ENCODE measurements at places on chromosomes 1 and 21.
A peak's percentile ranks its signal among the peaks of the same experiment; 100 is the strongest.

DNA sequence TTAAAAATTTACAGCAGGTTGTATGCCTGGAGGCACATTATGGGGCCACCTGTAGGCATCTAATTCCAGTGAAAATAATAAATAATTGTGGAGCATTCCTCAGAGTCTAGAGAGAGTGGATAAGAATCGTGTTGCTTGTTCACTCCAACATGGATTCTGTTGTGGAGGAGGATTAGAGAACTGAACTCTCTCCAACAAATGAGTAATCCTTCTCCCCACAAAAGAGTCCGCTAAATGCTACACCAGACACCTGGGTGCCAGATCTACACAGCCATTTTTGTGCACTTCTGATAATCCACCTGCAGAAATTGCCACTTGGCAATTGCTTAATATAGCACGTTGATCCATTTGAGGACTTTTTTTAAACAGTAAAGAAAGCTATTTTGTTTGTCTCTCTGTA, 113.7 kb upstream of the DPYD start:
- no peak for DNase-seq

DNA sequence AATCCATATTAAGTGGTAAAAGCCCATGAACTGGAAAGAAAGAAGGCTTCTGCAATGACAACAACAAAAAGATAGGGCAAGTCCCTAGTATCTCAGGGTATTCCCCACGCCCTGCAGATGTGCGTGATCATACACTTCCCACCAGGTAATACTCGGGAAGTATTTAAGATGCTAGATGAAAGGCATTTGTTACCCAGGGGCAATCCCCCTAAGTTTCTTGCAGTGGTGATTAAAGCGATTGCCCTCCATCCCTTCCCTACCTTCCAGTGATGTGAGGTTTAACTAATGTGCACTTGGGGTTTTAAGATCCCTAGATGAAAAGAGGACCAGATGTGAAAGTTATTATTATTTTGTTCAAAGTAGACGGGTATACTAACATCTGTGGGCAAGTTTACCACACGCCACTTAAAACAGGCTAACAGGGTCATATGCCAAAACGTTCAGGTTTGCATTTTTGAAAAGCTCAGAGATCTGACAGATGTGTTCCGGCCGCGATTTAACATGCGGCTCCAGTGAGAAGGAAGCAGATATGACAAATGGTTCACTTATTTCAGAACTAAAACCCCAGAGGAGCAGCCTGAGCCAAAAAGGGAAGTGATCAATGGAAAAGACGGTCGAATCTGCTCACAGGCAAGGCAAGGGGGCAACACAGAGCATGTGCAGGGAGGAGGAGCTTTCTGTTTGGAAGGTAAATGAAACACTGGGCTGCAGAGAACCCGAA, 17.4 kb downstream of the TIAM1 start:
- DNase-seq = no peak

DNA sequence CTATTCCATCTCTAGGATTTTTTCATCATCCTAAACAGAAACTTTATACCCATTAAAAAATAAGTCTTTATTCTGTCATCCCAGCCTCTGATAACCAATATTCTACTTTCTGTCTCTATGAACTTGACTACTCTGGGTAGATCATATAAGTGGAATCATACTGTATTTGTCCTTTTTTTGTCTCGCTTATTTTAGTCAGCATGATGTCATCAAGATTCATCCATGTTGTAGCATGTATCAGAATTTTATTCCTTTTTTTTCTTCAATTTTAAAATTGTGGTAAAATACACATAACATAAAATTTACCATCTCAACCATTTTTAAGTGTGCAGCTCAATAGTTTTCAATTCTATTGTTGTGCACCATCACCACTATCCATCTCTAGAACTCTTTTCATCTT, 90.0 kb downstream of the SYT14 start:
- DNase-seq = no peak

GRCh38 chr1:153387785-153388184, 3.1 kb downstream of the S100A8 start:
- DNase-seq = peak; percentile 52

- DNase-seq = no peak
Measured at GRCh38 chr1:87330057-87330884, 1.6 kb downstream of the LMO4 start.

DNA sequence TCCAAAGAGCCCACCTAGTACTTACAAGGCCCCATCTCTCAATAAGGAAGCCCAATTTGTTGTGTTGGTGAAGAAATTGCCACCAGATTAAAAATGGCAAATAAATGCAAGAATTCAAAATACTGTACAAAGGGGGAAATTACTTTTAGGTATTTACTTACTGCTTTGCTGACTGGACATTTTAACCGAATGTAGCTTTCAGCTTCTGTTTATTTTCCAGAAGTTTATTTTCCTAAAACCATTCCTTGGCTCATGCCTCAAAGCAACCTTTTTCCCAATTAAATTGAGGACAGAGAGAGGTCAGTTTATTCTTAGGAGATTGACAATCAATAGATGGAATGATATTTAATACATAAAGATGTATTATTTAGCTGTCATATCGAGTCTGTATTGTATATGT, 47.6 kb upstream of the H6PD start:
- no peak for DNase-seq

DNA sequence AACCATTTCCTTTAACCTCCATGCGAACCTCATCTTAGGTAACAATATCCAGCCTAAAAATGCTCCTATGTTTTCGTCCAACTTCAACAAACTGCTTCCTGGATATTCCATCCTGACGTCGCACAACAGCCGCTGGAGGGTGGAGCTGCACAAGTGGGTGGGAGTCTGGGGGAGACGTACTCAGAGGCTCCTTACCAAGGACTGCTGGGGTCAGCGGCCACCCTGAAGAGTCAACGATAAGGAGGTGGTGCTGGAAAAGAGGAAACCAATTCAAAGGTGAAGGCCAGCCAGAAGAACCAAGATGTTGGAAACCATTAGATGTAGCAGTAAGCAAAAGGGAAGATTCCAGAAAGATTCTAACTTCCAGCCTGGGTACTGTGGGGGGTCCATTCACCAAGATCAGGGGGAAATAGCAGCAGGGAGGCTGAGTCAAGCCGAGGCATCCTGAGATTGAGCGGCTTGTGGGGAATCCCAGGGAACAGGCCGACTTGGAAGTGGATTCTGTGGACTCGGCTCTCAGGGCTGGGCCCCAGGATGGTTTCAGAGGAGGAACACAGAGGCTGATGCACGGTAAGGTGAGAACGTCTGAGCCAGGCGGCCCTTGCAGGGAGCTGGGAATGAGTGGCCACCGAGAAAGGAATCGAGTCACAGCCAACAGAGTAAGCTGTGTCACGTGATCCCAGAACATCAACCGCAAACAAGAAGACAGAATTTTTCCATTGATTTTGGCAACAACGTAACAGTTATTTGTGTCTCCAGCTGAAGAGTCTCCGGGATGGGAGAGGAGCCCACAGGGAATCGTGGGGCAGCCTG, 375.7 kb downstream of the NPHP4 start:
- DNase-seq = peak; percentile 58

DNA sequence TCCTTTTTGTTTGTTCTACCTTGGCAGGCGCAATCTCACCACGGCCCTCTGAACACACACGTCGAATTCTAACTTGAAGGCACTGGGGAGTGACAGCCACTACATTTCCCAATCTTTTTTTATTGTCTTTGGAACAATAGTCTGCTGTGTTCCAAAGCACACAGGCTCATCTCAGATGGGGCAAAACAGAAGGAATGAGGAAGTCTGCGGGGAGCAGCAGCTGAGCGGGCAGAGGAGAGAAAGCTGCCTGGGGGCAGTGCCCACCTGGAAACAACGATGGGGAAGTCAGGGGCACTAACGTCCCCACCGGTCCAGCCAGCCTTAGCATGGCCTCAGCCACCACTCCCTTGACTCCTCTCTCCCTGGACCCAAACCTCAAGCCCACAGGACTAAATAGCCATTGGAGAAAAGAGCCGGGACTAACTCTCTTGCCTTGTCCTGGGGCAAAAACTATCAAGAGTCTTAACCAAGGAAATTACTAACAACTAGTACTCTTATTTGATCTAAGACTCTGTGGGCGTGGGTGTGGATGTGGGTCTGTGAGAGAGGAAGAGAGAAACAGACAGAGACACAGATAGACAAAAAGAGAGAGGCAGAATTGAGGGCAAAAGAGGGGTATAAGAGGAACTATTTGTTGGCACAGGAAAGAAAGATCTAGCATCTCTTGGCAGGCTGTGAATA, 34.2 kb downstream of the SYF2 start:
- DNase-seq = no peak

DNA sequence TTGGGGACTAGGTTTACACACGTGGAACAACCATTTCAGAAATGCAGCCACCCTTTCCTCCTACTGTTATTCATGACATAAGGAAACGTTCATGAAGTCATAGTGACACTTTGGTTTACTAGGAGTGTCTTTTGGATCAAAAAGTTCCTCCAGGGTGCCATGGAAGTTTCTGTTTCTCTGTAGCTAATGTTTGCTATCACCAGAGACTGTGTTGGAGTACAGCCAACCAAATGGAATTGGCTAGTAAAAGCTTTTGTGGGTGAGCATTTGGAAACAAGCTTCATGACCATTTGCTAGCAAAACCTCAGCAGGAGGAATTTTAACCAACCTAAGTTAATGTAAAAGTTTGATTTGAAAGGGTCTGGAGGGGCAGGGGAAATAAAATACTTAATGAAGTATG, 43.9 kb upstream of the ADGRL2 start:
- DNase-seq = no peak

DNA sequence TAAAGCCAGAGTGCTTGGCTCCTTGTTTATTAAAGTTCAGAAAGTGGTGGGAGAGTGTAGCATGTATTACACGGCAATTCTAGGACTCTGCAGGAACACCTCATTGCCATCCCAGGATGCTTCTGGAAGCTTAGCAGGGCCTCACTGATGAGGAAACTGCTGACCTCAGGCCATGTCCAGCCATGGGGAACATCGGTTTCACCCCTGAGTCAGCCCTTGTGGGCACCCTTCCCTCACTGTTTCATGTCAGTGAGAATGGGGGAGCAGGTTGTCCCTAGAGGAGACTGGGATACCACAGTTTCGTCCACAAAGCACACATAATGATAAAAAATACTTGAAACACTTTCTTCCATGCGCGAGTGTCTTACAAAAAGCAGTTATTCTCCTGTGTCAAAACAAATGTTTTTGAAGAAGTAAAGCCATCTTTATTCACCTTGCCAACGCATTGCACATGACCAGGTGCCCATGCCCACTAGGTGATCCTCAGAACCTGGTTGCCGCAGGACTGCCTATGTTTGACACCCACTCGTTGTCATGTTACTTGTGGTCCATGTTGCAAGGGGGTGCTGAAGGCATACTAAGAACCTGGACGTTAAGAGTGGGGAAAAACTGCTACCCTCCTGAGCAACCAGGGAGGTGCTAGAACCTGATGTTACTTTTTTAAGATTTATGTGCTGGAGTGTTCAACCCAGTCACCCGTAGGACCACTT, 41.2 kb upstream of the TTC22 start:
- peak; percentile 56 for DNase-seq

DNA sequence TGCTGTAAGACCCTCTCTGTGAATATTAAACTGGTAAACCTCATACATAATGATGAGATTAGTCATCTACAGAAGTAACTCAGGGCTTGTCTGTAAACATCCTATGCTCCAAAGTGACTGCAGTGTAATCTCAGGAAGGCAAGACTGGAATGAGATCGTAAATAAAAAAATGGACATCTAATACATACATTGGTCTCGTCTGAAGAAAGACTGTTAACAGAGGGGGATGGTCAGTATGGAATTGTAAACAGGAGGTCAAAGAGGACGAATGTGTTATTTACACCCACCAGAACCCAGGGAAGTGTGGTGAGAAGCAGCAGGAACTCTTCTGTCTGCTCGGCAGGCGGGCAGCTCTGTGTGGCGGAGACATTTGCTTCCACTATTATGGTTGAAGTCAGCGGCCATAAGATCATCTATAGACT, 51.4 kb downstream of the DISC1 start:
- no peak for DNase-seq

GRCh38 chr21:14306126-14306907, 76.6 kb downstream of the HSPA13 start:
- DNase-seq = no peak

- no peak for DNase-seq
Measured at GRCh38 chr1:217534566-217534965, 96.3 kb downstream of the GPATCH2 start.

GRCh38 chr1:218775501-218776021, 398.1 kb upstream of the LYPLAL1 start:
- DNase-seq = no peak

GRCh38 chr1:2788506-2789163, 12.9 kb downstream of the TTC34 start:
- DNase-seq = no peak

DNA sequence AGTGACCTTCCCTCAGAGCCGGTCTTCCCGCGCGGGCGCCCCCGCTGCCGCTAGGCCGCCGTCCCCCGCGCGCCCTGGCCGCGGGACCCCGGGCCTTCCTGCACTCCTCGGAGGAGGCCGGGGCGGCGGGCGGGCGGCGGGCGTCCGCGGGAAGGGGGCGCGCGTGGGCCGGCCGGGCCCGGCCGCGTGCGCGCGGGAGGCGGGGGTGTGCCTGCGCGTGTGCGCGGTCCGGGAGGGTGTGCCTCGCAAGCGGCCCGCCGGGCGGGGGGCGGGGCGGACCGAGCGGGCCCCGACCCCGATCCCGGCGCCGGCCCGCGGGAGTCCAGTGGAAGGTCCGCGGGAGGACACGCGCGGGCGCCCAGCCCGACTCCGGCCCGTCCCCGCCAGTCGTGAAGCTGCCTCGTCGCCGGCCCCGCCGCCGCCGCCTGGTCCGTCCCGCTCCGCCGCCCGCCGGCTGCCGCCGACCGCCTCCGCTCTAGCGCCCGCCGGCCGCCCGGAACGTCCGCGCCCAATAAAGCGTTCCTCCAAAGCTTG, 438 bp downstream of the MRPS6 start:
- no peak for DNase-seq

DNA sequence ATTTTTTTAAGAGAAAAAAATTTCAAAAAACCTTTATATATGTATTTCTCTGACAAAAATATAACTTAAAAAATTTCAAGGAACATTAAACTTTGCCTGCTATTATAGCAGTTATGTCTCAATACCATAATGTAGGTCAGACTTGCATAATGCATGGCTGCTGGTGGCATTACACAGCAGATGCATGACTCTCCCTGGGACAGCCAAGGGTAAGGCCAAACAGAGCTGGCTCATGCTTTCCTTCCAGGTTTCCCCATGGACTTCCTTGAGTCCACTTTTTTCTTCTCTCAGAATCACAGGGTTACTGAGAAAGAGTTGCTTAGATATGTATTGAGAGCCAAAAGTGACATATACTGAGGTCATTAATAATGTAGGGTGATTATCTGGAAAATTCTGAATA, 43.7 kb downstream of the RHOU start:
- DNase-seq = no peak

GRCh38 chr1:221563476-221563921, 178.4 kb downstream of the DUSP10 start:
- DNase-seq = no peak

GRCh38 chr1:204080163-204080903, 7.4 kb downstream of the SOX13 start:
- DNase-seq = no peak

DNA sequence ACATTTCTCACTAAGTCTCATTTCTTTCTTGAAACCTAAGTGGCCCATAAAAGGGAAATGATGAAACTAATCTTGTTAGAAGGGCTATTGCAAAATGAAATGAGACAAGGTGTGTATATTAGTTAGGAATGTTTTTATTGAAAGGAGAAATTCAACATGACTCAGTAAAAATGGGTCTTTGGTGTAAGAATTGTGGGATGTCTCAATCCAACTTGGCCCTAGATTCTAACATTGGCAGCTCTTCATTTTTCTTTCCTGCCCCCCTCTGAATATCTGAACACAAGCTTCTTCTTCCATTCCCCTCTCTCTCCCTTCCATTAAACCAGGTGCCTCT, 26.8 kb upstream of the TARBP1 start:
- DNase-seq = no peak
